Left colon (tissue), 2 donors: ENCODE measurements at places on chromosomes 2 and 18. TPM values are rescaled to one million over a fixed set of nuclear protein-coding genes. Genes with fewer than 3 reads are reported as not detected.

Gene FEZ2
- total RNA-seq = 45.3 TPM

Gene TTC31
- 29.7 TPM for total RNA-seq

Gene ALKAL2
- total RNA-seq = 1.6 TPM

Gene TEX51
- not detected for total RNA-seq

Gene KLHL41
- 0.25 TPM for total RNA-seq

Gene GALNT14
- not detected for total RNA-seq

Gene KCNG2
- not detected for total RNA-seq

Gene SERPINB8
- total RNA-seq = 37.8 TPM

Gene ACMSD
- total RNA-seq = not detected

Gene IFT172
- 82.5 TPM for total RNA-seq

Gene PLA2R1
- total RNA-seq = 11.4 TPM

Gene TUBA3E
- not detected for total RNA-seq

Gene ERLEC1
- 38.3 TPM for total RNA-seq

Gene TFCP2L1
- 106 TPM for total RNA-seq

Gene SUPT7L
- total RNA-seq = 22.3 TPM

DNA sequence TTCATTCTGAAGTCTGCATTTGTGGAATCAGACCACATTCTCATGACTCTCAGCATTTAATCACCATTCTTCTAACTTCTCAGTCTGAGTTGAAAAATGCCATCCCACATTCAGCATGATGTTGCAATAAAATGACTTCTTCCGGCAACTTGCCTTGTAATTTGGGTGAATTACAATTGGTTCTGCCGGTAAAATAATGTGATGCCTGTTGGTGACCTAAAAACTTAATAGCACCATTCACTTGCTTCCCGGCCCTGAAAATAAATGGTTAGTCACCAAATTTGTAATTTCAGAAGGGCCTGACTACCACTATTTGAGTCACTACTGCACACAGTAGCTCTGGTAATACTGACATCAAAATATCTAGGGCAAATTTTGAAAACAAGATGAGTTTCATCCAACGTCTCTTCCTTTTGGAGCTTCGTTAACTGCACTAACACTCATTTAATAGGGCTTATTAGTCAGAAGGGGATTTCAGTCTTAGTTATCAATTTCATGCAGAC lies 637.1 kb upstream of the CHAC2 start:
- DNase-seq = no peak

DNA sequence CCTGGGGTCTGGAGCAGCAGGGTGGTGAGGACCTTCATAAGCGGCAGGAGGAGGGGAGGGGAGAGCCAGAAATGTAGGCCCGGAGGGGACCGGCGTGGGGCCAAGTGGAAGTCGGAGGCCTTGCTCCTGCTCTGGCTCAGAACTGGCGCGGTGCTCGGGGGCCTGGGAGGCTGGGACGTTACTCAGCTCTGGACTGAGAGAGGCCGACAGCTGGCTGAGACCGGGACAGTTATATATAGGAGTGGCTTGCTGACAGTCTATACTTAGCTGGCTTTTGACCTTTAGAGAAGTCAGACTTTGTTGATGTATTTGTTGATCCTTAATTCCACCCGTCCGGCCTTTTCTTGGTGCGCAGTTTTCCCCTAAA lies 15.7 kb downstream of the IGFBP5 start:
- no peak for DNase-seq

GRCh38 chr2:238449241-238449640 lies 22.5 kb downstream of the ASB1 start:
- no peak for DNase-seq

DNA sequence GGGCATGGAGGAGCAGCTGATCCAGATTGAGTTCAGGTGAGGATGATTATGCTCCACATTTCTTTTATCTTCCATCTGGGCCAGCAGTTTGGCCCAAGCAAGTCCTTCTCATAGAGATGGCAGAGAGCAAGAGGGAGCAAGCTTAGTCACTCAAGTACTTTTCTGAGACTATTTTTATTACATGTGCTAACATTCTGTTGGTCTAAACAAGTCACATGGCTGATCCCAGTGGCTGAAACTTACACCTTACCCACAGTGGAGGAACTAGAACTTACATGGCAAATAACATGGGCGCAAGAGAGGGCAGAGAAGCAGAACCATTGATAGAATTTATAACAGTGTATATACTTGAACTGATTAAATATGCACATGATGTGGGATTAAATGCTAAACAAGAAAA lies 105.7 kb downstream of the KYNU start:
- DNase-seq = no peak

DNA sequence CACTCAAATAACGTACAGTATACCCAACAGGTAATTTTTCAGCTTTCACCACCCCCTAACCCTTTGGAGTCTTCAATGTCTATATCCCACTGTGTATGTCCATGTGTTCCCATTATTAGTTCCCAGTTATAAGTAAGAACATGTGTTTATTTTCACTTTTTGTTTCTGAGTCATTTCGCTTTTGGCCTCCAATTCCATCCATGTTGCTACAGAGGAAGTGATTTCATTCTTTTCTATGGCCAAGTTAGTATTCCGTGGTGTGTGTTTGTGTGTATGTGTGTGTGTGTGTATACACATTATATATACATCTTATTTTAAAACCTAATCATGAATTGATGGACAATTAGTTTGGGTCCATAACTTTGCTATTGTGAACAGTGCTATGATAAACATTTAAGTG lies 464.4 kb downstream of the CMPK2 start:
- DNase-seq = no peak

- no peak for DNase-seq
Observed at GRCh38 chr2:33011941-33012340, 65.2 kb downstream of the LTBP1 start.

DNA sequence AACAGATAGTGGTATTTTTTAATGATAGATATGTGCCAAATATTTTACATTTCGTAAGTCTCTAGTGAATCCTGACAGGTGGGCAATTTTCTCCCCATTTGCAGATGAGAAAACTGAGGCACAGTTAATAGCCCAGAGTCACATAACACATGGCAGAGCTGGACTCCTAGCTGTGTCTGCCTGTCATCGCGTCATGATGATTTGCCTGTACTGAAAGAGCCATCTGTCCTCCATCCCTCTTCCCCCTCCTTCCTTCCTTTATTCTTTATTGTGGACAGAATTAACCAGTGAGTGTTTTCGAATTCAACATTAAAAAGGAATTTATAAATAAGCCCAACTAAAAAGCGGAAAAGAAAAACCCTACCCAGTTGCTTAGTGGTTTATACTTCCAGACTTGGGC lies 3.2 kb downstream of the DNAJB2 start:
- no peak for DNase-seq

DNA sequence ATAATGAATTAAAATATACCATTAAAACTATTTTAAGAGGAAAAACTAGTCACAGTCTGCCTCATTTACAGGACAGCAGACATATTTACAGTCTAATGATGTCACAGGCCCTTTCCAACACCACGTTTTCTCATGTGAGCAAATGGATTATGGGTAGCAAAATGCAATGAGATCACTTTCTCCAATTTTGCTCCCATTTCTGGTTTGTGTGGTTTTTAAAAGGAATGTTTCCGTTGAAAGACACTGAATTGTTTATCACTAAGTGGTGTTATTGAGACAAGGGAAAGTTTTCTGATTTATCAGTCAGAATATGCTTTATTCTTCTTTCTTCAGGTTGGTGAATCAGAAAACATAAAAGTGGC lies 11.4 kb upstream of the NR4A2 start:
- no peak for DNase-seq

GRCh38 chr2:179553382-179553781 lies 288.8 kb upstream of the SESTD1 start:
- no peak for DNase-seq

GRCh38 chr18:56563568-56563967 lies 74.8 kb downstream of the TXNL1 start:
- DNase-seq = no peak

GRCh38 chr2:30641765-30642345 lies 165.4 kb downstream of the CAPN13 start:
- no peak for DNase-seq

DNA sequence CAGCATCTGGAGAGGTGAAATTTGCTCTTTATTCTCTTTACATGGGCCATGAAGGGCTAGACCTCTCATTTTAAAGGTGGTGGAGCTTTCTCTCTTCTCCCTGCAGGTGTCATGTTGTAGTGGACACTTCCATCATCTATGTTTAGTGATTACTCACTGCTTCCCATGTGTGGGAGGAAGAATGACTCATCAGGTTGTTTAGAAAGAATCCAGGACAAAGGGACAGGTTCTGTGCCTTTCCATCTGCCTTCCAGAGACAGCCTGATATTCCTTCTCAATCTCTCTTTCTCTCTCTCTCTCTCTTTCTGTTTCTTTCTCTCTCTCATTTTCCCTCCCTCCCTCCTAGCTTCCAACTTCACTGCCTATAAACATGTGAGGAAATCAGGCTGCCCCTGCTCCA lies 38.7 kb downstream of the SCG2 start:
- DNase-seq = no peak

GRCh38 chr2:181465676-181466375 lies 8.6 kb downstream of the ITGA4 start:
- DNase-seq = no peak

DNA sequence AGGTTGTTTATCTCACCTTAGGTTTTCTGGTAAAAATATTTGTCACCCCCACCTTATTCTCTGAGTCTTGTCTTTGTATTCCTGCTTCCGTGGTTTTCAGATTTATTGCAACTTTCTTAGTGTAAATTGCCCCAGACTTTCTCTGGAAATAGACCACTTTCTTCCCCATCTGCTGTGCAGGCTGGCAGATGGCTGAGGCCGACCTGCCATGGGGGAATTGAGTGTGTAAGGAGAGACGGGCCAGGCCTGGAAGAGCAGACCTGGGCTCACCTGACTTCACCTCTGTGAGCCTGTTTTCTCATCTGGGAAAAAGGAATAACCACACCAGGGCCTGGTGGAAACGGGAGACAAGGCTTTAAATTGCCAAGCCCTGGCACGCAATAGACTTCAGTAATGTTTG lies 44.9 kb downstream of the ACKR3 start:
- DNase-seq = no peak

DNA sequence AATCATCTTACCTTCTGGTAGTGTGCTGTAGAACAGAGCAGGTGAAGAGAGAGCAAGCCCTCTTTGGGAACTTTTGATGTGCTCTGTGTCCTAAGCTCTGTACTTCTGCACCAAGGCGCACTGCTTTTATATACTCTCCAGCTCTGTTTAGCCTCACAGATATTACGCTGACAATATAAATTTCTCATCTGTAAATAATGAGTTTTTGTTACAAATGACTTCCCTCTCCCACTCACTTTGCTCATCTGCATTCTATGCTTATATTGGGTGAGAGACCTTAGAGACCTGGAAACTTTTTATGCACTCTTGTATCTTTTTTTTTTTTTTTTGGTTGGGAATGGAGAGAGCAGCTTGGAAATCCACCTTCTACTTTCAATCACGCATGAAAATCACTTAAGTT lies at the start of gene GCG:
Gene GCG, minus strand, starts transcription at position 101 of the 400 bp plus-strand sequence. CDS start 3,069 bp downstream, outside the sequence.
- no peak for DNase-seq

- no peak for DNase-seq
Observed at GRCh38 chr2:211454679-211455078, 898.3 kb downstream of the CPS1 start.

GRCh38 chr18:55336438-55337100 lies 251.4 kb downstream of the TCF4 start:
- DNase-seq = no peak

GRCh38 chr18:364256-364826 lies 96.5 kb upstream of the THOC1 start:
- DNase-seq = no peak

DNA sequence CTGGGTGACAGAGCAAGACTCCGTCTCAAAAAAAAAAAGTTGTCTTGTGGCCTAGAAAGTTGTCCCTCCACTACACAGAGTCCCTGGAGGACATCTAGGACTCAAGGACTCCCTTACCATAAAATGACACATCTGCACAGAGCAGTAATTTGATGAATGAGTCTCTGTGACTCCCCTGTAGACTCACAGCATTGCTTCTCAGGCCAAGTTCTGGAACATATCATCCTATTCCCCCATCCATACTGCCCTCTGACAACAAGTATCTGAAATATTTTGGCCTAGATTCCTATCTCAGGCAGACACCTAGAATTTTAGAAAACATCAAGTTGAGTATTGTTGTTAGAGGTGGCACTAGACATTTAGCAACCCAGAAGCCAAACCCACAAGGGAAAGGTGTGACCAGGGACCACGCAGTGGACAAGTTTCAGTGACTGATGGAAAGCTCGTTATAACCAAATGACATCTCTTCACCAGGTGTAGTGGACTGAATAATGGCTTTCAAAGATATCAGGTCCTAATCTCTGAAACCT lies 97.9 kb upstream of the ATP8B1 start:
- no peak for DNase-seq

- DNase-seq = no peak
Observed at GRCh38 chr2:134897932-134898331, 20.7 kb upstream of the CCNT2 start.

DNA sequence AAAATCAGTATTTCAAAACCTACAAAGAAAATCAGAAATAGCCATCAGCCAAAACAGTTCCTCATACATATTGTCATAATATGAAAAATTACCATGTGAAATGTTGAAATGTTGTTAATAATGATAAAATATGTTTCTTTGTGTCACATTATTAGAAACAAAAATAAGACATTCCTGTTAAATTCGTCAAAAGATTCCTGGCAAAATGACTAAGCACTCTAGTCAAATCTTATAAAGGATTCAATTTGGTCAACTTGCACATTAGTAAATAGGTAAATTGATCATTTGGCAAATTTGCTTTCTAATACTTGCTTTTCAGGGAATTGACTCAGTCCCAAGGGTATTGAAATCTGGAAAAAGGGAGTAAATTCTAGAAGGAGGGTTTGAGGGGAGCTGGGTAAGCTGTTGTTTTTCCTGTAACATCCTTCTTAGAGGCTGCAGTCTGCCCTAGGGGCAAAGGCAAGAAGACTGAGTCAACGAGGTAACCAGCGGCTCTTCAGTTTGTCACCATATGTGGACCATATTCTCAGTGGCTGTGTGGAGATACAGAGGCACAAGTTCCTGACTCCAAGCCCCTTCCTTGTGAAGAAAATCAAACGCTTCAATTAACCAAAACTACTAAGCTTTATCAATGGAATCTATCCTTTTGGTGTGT lies 482.3 kb downstream of the TNS1 start:
- DNase-seq = no peak

DNA sequence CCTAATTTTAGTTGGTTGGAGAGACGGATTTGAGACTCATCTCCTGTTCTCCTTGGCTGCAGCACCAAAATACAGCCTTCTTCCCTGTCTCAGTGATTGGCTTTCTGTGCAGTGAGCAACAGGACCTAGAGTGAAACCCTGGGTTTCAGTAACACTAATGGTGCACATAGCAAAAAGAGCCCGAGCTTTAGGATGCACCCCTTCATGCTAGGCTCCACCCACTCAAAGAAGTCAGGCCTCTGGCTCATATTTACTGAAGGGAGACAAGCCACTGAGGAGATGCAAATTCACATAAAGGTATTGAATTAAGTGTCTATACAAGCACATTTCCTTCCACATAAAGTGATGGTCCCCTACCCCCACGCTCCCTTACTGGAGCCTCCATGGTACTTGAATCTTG lies 131.9 kb upstream of the CHAC2 start:
- no peak for DNase-seq

GRCh38 chr2:74536166-74536950 lies 6.6 kb downstream of the HTRA2 start:
- DNase-seq = no peak

- DNase-seq = peak; percentile 50
Observed at GRCh38 chr2:25279091-25279651, 62.6 kb downstream of the DNMT3A start.
